Right cardiac atrium (tissue), 5 donors: ENCODE measurements at places on chromosomes 5 and 9. TPM values are rescaled to one million over a fixed set of nuclear protein-coding genes. Genes with fewer than 3 reads are reported as not detected.

DNA sequence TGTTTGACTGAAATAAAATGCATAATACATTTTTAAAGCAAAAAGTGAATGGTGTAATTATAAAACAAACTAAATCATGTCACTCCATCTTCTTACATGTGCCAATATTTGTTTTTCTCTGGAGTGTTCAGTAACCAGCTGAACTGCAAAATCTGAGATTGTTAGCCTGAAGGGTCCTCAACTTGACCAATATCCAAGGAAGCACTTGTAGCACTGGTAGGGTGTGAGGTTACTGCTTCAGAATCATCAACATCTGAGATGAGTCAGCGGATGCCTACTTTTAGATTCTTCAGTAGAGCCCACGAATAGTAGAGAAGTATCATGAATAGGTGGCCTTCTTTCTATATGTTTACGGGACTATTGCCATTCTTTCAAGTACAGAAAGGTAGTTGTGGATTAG is 226.7 kb downstream of the TLE4 start:
- DNase-seq, result no peak

DNA sequence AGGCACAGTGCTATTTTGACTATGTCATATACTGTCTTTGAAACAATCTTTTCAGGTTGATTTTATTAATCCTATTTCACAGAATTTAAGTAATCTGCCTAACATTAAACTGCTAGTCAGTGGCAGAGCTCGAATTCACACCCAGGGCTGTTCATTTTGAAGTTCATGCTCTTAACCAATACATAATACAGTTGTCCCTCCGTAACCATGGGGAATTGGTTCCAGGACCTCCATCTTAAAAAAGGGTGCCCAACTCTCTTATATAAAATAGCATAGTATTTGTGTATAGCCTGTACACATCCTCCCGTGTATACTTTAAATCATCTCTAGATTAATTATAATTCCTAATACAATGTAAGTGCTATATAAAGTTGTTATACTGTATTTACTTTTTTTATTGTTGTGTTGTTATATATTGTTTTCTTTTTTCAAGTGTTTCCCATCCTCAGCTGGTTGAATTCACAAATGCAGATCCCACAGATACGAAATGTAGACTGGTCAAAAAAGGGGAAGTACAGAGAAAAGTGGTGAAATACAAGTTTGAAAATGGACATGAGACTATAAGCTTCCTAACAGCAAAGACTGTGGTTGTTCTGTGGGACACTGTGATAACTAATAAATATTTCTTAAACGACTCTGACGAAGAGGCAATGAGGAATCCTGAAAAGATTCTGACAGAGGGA is 18.3 kb downstream of the RFX3 start:
- DNase-seq, result no peak

DNA sequence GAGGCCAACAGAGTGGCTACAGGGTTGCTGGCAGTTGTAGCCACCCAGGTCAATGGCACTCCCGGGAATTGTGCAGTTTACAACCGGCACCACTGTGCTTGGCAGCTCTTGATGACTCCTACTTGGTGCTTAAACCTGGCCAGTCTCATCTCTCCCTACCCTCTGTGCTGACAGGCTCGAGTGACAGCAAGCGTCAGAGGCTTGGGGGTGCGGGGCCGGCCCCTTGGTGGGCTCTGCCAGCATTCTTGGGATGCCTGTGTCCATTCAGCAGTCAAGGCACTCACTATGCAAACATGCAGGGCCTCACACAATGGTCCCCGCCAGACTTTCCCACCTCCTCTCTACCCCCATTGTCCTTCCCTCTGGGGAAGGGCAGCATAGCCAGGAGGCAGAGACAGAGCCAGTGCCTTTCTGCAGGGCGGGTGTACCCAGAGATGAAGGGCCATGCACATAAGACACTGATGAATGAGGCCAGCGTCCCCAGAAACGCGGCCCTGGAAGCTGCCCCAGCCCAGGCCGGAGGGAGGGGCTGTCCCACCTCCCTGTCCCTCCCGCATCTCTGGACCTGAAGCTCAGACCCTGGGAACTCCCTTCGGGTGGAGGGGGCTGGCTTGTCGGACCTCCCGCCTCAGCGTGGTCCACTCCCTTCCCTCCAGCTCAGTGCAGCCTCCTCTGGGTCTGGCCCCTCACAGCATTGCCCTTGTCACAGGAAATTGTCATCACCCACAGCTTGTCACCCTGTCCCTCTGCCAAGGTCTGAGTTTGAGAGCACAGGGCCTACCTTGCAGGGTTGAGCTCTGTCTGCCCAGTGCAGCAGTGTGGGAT is 26.4 kb upstream of the NOTCH1 start:
- DNase-seq, result peak; percentile 68

DNA sequence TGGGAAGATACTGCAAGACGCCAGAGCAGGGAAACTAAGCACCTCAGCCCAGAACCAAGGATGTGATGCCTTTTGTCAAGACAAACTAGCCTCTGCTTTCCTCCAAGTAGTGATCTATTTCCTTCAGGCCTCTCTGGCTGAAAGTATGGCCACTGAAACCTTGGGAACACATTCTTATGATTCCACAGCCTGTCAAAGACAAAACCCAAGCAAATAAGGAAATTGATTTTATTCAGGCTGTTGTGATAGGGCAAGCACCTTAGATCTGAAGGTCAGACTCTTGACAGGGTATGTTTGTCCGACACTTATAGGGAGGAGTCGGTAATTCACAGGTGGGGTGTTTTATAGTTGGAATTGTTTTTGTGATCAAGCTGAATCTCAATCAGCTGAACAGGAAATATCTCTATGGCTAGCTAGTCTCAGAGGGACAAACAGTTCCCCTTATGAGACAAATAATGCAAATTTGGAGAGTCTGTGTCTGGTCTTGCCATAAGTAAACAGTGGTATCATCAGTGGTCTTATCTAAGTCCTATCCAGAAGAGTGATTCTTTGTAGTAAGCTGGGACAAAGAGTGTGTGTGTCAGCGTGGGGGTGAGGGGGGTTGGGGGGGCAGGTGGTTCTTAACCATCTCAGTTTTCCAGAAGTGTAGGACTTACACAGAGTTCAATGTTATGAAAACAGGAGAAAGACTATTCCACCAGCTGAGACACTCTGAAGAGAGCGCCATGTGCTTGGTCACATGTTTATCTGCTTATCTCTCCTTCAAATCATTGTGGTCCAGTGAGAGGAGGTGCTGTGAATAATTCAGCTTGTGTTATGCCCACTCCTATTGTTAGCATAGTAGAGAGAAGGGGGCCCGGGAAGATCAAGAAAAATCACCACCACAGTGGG is 6.7 kb upstream of the ZCCHC10 start:
- DNase-seq, result no peak

Gene TMOD1
- polyA plus RNA-seq, result 184 TPM

DNA sequence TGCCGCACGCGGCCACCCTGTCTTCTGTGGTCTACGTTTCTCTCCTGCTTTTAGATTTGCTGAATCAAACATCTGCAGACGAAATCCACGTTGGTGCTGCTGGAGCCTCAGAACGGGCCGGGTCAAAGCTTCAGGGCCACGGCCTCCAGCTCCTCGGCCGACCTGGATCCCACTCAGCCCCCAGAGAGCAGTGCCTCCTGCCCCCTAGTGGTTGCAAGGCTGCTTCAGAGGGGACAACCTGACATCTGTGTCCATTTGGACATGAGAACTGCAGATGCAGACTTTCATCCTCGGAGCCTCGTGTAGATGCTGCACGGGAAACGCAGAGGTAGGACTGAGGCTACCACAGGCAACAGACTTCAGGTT is 23.0 kb upstream of the SLC6A3 start:
- DNase-seq, result no peak

GRCh38 chr9:101212661-101213060 is 172.1 kb downstream of the BAAT start:
- no peak for DNase-seq
